ENCODE measurements at places on chromosomes 5 and 9.

GRCh38 chr9:115998666-115999065 is 154.9 kb upstream of the PAPPA start:
- no peak for DNase-seq

DNA sequence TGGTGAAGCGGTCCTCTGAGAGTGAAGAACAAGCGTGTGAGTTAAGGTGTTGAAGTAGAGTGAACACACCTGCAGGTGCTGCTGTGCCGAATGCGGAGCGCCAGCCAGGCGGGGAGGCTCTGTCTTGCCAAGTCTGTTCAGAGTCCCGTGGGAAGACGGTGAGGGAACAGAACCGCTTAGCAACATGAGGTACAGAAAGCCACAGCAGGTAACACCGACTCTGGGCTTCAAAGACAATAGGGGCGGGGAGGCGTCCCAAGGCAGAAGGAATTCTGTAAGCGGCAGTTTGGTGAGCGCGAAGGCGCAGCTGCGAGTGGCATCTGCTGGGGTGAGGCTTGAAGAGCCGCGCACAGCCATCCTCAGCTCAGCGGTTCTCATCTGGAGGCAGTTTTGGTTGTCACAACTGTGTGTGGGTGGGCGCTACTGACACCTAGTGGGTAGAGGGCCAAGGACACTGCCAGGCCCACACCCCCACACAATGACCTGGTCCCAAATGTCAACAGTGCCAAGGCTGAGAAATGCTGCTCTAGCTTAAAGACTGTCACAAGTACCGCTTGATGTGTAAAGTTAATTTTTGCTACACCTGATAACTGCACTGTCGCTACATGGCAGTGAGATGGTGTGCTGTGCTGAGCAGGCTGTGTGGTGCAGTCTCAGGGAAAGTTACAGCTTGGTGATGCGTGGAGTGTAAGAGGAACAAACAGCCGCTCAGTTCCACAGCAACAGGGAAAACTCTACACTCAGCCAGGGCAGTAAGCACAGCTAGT is 67.4 kb upstream of the TBC1D9B start:
- no peak for DNase-seq

DNA sequence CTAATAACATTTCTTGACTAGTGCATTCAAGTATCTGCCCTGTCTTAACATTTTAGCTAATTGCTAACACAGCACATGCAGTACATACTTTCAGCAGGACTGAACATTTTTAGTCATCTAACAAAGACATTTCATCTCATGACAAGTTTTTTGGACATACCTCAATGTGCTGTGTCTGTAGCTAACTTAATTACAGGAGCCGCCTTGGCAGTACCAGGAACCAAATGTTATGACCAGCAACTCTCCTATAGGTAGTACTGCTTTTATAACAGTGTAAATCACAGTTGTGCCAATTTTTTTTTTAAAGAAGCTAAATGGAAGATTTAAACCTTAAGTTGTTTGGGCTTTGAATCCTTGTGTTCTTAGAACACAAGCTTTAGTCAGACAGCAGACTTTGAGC is 99.4 kb upstream of the SAP30L start:
- DNase-seq = no peak

- DNase-seq = no peak
Measured at GRCh38 chr5:36641431-36641830, 35.0 kb downstream of the SLC1A3 start.

- DNase-seq = no peak
Measured at GRCh38 chr5:119220576-119221197, 135.1 kb upstream of the TNFAIP8 start.

GRCh38 chr5:1805736-1806135 is 4.5 kb downstream of the NDUFS6 start:
- no peak for DNase-seq

GRCh38 chr5:76556511-76557221 is 66.5 kb downstream of the F2RL2 start:
- no peak for DNase-seq

GRCh38 chr5:113897748-113898147 is 384.3 kb downstream of the YTHDC2 start:
- no peak for DNase-seq

DNA sequence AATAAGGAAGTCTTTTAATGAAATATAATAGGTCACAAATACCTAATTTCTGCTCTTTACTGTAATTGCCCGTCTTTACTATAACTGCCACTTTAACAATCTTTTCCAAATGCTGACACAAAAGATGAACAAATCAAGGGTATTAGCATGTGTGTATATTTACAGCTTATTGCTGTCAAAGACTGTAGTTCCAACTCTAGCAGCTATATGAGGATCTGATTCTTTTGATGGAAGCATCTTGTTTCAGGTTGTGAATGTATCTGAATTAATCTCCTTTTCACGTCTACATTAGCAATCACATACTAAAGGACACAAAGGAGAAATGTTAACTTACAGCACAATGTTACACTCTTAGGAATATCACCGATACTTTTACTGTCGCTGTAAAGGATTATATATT is 27.9 kb downstream of the RFX3 start:
- DNase-seq = no peak

- DNase-seq = no peak
Measured at GRCh38 chr5:56506211-56506965, 273.3 kb upstream of the ANKRD55 start.

GRCh38 chr9:77022783-77023440 is 3.5 kb downstream of the FOXB2 start:
- DNase-seq = no peak

GRCh38 chr5:142326480-142326938 is 1.7 kb upstream of the SPRY4 start:
- no peak for DNase-seq

DNA sequence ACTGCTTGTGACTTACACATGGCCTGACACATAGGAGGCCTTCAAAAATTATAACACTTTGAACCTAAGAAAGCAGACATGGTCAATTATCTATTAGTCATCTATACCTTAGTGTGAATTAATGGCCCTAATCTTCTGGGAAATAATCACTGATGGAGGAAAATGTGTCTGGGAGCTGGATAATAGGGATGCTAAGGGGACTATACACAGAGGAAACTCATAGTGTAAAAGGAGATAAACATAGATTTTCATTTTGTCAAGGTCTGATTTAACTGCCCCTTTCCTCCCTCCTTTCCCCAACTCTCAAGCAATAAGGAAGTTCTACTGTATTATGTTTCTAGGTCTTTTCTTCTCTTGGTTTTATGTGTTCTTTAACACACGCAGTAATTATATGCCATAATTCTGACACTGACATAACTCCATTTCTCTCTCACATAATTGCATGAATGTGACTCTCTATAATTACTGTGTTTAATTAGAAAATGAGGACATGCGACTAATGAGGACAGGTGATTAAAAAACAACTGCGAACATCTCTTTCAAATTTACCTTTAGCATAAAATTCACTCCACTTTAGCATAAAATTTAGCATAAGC is 18.7 kb upstream of the PRELID2 start:
- no peak for DNase-seq

DNA sequence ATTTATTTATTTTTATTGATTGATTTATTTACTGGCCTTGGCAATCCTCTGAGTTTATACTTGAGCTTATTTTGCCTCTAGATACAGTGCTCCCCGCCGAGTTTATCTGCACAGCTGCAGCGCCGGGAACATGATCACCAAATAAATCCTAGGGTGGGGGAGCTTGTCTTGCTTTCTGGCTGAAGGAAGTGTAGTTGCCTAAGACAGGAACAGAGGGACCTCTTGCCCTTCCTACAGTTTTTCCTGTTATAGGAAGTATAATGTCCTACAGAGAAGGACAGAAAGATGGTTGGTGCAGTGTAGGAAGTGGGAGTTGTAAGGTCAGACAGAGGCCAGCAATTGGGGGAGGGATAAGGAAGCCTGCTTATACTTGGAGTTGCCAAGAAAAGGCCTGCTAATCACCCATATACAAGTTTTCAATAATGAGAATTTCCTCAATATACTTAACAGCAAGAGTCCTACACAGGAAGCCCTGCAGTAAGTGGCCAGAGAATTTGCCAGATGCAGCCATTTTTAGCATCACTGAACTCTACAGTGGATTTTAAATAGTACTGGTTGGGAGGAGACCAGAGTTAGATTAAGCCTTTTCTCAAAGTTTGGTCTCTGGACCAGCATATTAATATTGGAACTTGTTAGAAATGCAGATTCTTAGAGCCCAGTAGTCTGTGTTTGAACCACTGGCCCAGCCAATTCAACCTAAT is 7.7 kb downstream of the AOPEP start:
- no peak for DNase-seq

DNA sequence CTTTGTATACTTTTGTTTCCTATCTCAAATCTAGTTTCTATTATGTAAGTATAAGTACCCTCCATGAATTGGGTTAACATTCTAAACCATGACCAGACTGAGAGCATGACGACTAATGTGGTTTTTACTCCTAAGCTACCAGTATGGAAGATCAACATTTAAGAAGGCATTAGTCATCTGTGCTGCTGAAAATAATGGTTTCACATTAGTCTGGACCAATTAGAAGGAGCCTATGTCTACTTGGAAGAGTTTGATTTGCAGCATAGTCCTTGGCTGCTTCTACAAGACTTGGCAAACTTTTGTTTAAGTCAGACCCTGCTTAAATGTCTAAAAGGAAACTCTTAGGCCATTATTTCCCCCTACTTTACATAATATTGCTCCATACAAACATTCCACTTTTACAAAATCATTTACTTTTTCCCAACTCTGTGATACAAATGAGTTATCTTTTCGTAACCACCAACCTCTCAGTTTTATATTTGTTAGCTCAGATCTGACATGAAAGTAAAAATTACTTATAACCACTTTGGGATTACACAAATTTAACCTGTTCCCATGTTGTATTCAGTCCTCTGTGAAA is 186.7 kb downstream of the COMMD10 start:
- DNase-seq = no peak

DNA sequence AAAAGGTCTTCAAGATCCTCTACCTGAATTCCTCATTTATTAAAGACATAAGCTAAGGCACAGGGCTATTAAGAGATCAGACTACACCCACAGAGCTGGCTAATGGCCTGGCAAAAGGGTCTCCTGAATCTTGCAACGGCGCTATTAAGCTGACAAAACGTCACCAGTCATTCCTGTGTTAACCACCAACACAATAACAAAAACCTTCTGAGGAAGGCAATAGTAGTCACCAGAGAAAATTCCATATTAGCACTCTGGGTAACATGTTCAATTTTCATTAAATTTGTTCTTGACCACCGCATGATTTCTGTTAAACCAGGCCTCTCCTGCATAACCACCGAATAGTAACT is 77.0 kb downstream of the GNAQ start:
- DNase-seq = no peak

GRCh38 chr9:131867611-131868192 is 127.8 kb upstream of the RAPGEF1 start:
- DNase-seq = no peak

- no peak for DNase-seq
Measured at GRCh38 chr5:156387391-156387790, 60.4 kb downstream of the SGCD start.

- DNase-seq = no peak
Measured at GRCh38 chr9:106945727-106946660, 83.0 kb downstream of the ZNF462 start.

GRCh38 chr9:68462105-68462775 is 78.4 kb downstream of the TMEM252 start:
- no peak for DNase-seq

- DNase-seq = no peak
Measured at GRCh38 chr5:116938488-116938887, 363.9 kb upstream of the SEMA6A start.

- DNase-seq = no peak
Measured at GRCh38 chr5:158875272-158875679, 224.4 kb downstream of the EBF1 start.

GRCh38 chr9:69898714-69899209 is 78.1 kb downstream of the CFAP95 start:
- no peak for DNase-seq

DNA sequence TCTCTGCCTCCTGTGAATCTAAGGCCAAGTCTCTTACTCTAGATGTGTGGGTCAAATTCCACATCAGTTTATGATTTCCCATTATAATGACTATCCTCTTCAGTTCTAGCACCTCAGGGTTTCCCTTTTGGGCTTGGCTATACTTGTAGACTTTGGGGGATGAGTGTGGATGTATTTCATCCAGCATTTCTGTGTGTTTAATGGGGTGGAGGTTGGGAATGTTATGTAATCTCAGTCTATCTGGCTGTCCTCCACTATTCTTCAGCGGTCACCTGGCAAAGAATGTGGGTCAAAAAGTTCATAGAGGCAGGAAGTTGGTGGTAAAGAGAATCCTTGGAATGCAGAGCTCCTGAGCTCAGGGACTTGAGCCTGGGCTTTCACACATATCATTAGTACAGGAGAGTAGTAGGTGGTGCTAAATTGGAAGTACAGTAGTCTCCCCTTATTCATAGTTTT is 64.9 kb downstream of the CFAP95 start:
- DNase-seq = no peak

- DNase-seq = no peak
Measured at GRCh38 chr5:1343315-1343751, 1.6 kb downstream of the CLPTM1L start.

DNA sequence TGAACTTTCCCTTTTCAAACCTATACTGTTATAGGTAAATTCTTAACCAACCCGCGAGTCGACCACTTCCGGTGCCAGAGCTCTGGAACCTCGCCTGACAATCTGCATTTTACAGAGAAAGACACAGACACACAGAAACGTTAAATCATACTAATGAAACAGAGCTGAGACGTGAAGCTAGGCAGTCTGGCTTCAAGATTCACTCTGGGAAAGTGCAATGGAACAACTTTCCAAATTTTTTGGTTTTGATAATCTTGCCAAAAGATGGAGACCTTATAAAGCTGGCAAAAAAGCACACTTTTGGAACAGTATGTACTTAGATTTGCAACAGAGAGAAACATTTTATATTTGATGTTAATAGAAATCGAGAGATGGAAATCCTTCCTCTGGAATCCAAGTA is 15.9 kb upstream of the WNT8A start:
- DNase-seq = no peak

DNA sequence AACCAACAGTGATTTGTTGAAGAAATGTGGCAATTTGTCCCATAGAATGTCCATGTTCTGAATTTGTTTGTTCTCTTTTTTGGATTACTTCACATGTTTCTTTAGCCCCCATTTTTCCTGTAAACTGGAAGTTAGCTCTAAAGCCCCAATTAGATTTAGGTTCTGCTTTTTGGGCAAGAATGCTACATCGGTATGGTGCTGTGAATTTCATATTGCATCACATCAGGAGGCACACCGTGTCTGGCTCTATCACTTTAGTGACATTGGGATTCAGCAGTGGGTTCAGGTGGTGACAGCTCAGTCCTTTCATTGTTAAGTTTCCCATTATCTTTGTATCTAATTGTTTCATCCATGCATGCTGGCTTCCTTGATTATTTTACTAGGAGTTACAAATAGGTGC is 27.9 kb downstream of the ADGRV1 start:
- DNase-seq = no peak

GRCh38 chr9:138053321-138053868 is 175.8 kb downstream of the CACNA1B start:
- no peak for DNase-seq

- DNase-seq = no peak
Measured at GRCh38 chr9:78122631-78123030, 91.0 kb upstream of the GNAQ start.

DNA sequence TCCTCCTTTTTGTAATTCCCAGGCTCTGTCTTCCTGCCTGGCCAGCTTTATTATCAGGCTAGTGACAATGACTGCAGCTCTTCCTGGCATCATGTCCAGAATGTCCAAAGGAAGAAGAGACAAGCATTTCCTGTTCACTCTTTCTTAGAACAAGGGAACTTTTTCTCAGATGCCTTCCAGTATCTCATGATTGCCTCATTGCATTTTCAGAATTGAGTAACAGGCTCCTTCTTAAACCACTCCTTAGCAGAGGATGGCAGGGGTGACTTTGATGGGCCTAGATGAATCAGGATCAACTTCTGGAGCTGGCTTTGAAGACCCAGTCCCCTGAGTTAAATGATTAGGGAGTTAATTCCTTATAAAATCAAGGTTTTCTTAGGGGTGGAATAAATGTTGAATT is 92.9 kb upstream of the RASGRF2 start:
- DNase-seq = no peak

Measured in stimulated activated CD4-positive, alpha-beta T cell treated with anti-CD3 and anti-CD28 coated beads, Interleukin-1b, Interleukin-23, amount 100 ng/mL, for 24 hours (primary cell).